NCI-H187 treated with DMSO at 0.1 percent for 48 hours (cell line): ENCODE measurements at places on chromosomes 1 and 21.

GRCh38 chr1:158506369-158506987, 34.5 kb downstream of the OR10R2 start:
- DNase-seq, result no peak

DNA sequence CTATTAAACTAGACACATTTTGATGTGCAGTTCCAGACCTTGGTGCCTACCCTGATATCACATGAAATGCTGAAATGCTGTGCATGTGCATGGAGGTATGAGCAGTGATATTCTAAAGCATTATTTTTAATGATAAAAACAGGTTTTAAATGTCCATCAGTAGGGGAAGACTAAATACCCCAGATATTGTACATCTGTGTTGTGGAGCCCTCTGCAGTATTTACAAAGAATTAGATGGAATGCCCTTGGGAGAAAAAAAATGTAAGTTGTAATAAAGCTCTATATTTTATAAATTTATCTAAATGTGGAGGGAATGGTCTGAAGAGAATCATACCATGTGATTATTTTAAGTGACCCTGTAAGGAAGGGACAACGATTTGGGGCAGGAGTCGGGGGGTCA, 39.1 kb upstream of the IGSF5 start:
- DNase-seq, result no peak

DNA sequence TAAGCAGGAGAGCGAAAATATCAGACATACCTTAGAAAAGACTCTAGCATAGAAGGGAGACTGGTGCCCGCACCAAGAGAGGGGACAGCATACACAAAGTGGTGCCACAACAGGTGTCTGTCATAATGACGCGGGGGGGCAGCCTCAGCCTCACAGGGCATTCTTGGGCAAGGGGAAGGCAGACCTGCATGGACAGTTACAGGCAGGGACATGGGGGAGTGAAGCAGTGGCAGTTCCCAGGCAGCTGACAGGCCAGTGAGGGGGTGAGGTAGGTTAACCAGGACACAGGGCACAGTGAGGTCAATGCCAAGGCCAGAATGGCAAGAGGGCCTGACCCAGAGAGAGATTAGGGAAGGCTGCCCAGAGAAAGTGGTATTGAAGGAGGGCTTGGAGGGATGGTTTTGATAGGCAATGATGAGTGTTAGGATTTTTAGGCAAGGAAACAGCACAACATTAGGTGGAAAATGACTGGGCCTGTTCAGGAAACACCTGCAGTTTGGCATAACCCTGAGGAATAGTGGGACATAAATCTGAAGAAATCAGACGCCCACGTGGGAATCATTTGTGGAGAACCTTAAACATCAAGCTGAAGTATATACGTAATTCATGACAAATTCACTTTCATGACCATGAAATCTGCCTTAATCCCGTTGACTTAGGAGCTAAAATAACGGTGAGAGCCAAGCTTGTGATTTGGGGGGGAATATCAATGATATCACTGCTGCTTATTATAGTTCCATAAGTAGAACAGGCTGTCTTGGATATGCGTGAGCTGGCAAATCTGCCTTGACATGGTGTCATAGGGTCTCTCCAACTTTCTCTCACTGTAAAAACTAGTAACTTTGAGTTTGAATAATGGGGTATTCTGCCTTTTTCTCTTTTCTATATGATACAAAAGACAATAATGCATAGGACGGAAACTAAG, 8.9 kb downstream of the PTPN14 start:
- DNase-seq, result no peak

DNA sequence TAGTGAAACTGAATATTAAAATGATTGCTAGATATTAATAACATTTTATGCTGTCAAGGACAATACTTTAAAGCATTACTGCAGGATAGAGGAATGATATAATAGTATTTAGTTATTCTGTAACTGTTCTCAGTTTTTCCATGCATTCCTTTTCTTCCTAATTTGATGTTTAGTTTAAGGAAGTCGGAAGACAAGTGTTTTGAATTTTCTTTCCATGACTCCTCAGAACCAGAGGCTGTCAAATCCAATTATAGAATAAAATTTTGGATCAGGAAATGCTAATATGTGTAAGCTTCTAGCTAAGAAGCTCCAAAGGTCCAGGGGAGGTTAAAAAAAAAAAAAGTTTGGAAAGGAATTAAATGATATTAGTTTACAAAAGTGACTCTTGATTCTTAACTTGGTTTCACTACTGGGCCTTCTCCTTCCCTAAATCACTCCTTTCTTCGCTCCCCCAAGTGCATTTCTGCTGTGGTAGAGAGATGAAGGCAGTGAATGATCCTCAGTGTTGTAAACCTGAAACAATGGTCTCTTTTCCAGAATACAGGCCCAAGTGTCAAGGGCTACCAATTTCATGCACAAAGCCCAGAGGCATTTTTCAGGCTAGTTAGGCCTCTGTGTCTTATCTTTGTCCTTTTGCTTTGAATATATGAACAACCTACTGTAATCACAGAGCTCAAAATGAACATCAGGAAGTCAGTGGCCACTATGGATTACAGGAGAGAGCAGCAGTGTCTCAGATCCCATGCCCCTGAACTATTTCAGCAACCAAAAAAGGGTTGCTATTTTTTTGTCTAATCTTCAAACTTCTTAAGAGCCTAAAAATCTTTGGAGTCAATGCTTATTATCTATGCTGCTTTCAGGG, 6.2 kb downstream of the ADSS2 start:
- DNase-seq, result no peak

GRCh38 chr1:108617008-108617723, 43.7 kb downstream of the HENMT1 start:
- peak; percentile 82 for DNase-seq

GRCh38 chr1:27658951-27659496, 13.0 kb downstream of the IFI6 start:
- no peak for DNase-seq

- DNase-seq, result no peak
Measured at GRCh38 chr1:3282656-3283430, 171.6 kb upstream of the ARHGEF16 start.

DNA sequence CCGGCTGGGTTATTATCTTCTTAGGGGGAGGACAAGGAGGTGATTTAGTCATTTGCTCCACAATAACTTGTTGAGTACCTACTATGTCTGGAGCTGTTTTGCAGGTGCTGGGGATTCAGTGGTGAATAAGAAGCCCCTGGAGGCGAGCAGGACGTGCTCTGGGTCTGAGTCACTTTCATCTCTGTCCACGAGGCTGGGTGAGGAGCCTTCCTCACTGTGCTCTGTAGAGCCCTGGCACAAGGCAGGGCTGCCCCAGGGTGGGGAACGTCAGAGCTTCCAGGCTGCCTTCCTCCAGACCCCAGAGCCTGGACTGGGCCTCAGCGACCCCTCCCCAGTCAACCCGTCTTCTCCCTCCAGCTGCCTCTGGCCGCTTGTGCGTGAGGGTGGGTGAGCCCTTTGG, 2.5 kb upstream of the PADI6 start:
- DNase-seq, result no peak

GRCh38 chr1:117967881-117968280, 38.3 kb downstream of the WDR3 start:
- no peak for DNase-seq

DNA sequence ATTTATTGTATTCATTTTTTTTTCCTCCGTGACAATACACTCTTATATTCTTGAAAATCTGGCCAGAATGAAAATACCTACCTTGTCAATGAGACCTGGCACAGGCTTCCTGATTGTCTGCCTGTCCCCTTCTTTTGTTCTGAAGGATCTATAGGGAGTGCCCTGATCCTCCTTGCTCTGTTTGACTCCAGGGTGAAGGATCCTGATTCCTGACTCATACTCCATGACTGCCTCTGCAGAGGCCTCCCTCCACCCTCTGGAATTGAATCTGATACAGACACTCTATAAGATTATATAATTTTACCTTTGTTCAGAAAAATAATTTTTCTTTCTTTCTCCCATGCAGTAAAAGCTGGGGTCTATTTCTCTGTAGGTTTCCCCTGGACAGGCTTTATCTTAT, 116.2 kb downstream of the HMCN1 start:
- no peak for DNase-seq

DNA sequence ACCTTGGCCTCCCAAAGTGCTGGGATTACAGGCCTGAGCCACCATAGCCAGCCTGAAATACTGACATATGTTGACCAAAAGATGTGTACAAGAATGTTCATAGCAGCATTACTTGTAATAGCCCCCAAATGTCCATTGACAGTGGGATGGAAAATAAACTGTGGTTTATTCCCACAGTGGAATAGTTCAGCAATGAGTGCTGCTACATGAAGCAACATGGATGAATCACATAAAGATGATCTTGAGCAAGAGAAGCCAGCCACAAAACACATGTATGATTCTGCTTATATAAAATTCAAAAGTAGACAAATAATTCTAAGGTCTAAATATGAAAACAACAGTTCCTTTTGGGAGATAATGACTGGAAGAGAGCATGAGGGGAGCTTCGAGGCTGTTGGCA, 9.1 kb upstream of the CREG1 start:
- no peak for DNase-seq

DNA sequence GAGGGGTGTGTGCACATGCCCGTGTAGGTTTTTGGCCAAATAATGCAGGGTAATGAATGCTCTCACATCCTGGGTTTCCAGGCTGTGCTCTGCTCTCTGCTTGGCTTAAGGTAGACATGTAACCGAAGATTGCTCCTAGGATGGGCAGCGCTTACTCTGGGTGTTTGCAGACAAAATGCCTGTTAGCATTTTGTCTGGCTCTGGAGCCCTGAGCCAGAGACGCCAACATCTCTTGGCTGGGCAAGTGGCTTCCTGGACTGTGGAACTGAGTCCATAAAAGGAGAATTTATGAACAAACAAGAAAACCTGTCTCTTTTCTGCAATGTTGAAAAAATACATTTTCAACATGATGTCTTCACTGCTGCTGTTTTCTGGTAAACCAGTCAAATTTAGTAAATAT, 96.0 kb upstream of the TSPAN2 start:
- DNase-seq, result no peak

- no peak for DNase-seq
Measured at GRCh38 chr1:109214695-109215623, 1.2 kb downstream of the SARS1 start.

DNA sequence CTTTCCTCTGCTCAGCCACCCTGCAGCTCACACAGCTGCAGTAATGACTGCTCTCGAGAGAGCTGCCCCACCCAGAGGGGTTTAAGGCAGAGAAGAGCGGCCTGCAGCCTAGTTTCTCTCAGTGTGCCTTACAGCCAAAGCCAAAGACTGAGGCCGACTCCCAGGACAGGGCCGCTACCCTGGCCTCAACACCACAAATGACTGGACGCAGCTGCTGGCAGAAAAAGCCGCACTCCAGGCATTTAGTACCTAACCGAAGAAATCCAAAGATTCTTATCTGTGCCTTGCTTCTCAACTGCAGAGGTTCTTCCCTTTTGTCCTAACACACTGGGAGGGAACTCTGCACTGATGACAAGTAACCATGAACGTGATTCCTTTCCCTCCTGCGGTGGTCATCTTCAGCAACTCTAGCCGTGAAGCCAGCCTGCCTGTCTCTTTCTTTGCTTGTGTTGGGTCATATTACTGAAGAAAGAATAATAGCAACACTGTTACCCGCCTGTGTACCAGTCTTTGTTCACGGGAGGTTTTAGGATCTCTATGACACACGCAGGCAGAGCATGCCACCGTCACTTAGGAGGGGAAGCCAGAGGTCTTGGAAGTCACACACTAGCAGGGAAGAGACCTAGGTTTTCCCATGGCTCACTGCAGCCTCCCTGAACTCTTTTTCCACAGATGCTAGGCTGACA, 202.7 kb downstream of the RHOU start:
- DNase-seq, result no peak

GRCh38 chr1:184935920-184936798, 38.1 kb downstream of the NIBAN1 start:
- peak; percentile 45 for DNase-seq

GRCh38 chr1:29133861-29134694, 10.4 kb upstream of the TMEM200B start:
- no peak for DNase-seq

GRCh38 chr1:234558330-234558836, 51.6 kb downstream of the IRF2BP2 start:
- no peak for DNase-seq

DNA sequence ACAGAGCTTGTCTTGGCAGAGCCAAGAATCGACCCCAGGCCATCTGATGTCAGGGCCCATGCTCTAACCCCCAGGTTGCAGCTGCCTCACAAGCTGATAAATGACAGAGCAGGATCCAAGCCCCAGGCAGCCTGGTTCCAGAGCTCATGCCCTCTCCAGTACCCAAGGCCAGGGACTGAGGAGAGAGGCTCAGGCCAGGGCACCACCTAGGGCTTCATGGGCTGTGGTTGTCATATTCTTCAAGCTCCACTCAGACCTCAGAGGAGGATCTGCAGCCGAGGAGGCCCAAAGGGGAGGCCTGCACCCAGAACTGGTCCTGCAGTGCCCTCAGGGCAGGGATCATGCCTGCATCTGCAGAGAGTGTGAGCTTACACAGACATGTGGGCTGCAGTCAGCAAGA, 301.1 kb downstream of the MATN1 start:
- DNase-seq, result no peak

- DNase-seq, result no peak
Measured at GRCh38 chr1:183197762-183198161, 11.7 kb downstream of the LAMC2 start.

- no peak for DNase-seq
Measured at GRCh38 chr21:32256873-32257620, 21.8 kb downstream of the MIS18A start.

GRCh38 chr1:232968965-232969364, 18.6 kb downstream of the NTPCR start:
- no peak for DNase-seq

DNA sequence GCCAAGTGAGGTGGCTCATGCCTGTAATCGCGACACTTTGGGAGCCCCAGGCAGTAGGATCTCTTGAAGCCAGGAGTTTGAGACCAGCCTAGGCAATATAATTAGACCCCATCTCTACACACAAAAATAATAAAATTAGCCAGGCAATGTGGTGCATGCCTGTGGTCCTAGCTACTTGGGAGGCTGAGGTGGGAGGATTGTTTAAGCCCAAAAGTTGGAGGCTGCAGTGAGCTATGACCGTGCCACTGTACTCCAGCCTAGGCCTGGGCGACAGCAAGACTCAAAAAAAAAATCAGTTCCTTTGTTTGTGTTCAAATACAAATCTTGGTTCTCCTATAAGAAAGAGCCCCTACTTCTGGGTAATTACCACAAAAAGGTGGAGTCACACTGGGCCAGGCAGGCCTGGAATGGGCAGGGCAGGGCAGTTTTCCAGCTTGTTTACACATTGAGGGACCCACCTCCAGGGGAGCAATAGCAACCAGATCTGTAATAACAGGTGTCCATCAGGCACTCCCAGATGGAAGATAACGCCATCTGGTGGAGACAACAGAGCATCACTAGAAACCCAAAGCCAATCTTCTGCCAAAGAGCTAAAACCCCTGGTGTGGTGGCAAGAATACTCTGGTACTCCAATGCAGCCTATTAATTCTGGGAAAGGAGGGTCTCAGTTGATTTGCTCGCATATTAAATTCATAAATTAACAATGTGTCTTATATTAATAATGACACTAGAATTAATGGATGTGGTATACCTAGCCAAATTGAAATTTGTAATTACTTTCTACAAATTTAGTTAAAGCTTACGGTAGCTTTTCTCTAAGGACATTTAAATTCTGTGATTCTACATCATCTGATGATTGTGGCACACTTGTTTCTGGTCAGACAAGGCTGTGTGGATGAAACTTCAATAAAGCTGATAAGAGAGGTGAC, 13.2 kb downstream of the PPP1R15B start:
- DNase-seq, result peak; percentile 84
